GDM1 (cell line): ENCODE measurements at places on chromosomes 11 and 22.
A peak's percentile ranks its signal among the peaks of the same experiment; 100 is the strongest.

- no peak for DNase-seq
These were observed 4.3 kb upstream of the CARD16 start for GRCh38 chr11:105049481-105049880.

- no peak for DNase-seq
These were observed 26.2 kb downstream of the SPATA19 start for GRCh38 chr11:133819114-133819513.

GRCh38 chr11:59901306-59901705 lies 22.7 kb downstream of the OOSP3 start:
- DNase-seq, result no peak

GRCh38 chr11:134911514-134912180 lies 499.6 kb upstream of the B3GAT1 start:
- no peak for DNase-seq

- peak; percentile 39 for DNase-seq
These were observed at the start of gene SH3BP1 for GRCh38 chr22:37639070-37639760. SH3BP1 (plus strand) TSS chr22:37639669; CDS start chr22:37639788, 119 bp downstream.

- DNase-seq, result no peak
These were observed 203.1 kb downstream of the RAB38 start for GRCh38 chr11:87972133-87972532.

GRCh38 chr22:35756722-35757121 lies 39.0 kb downstream of the APOL5 start:
- no peak for DNase-seq

- no peak for DNase-seq
These were observed 31.2 kb downstream of the MTMR3 start for GRCh38 chr22:29914165-29914564.

DNA sequence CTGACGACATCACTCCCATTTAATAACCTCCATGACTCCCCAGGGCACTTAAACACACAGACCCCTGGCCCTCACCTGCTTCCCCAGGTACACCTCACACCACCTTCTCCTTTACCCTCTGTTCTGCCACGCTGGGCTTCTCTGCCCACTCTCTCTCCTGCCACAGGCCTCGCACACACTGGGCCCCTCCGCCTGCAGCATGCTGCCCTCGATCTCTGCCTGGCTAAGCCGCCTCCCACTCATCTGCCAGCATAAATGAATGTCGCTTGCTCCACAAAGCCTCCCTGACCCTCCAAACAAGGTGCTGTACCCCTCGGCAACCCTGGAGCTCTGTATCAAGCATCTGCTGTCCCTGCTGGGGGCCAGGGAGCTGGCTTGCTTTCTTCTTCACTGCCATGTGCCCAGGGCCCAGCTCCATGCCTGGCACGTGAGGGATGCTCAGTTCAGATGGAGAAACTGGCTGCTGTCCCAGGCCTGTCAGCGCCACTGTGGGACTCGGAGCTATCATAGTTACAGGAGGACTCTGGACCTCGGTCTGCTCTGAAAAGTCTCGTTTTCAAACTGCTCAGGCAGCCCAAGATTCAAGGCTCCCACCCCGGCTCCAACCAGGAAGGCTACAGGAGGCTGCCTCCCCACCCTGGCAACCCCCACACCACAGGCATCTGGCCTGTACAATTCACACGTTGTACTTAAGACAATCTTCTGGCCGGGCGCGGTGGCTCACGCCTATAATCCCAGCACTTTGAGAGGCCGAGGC lies 11.9 kb downstream of the TTLL1 start:
- DNase-seq, result no peak

DNA sequence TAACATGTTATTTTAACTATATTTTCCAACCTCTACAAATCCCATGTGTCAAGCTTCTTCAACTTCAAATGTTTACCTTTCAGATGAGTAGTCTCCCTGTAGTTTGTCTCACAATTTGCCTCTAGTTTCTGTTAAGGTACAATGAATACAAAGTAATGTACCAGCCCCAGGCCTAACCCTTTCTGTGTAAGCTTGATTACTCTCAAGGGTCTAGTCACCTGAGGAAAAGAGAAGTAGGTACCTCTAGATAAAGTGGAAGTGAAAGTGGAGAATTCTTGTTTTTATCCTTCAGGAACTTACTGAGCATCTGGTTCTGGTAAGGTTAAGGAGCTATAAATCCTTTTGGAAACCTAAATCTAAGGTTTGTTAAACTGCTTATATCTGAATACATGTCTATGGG lies at the start of gene OR51A7:
Gene OR51A7 (plus strand): TSS at position 300 of the 400 bp plus-strand sequence. CDS start 3,587 bp downstream, outside the sequence.
- no peak for DNase-seq

- no peak for DNase-seq
These were observed 195.8 kb downstream of the DLG2 start for GRCh38 chr11:85431319-85431718.

- DNase-seq, result no peak
These were observed 2.5 kb downstream of the CNIH2 start for GRCh38 chr11:66280428-66280827.

GRCh38 chr11:9616042-9616675 lies 42.7 kb downstream of the WEE1 start:
- DNase-seq, result no peak

DNA sequence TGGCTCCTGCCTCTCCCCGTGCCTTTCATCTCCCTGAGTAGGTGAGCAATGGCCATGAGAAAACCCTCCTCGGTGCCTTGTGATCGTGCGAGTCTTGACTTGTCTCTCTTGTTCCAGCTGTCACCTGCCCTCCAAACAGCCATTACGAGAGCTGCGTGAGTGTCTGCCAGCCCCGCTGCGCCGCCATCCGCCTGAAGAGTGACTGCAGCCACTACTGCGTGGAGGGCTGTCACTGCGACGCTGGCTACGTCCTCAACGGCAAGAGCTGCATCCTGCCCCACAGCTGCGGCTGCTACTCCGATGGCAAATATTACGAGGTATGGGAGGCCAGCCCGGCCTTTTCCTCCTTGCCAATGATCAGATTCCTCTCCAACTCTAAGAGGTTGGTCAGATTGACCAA lies 51.7 kb downstream of the TECTA start:
- no peak for DNase-seq

- no peak for DNase-seq
These were observed 1.8 kb upstream of the RASD2 start for GRCh38 chr22:35538801-35539321.

DNA sequence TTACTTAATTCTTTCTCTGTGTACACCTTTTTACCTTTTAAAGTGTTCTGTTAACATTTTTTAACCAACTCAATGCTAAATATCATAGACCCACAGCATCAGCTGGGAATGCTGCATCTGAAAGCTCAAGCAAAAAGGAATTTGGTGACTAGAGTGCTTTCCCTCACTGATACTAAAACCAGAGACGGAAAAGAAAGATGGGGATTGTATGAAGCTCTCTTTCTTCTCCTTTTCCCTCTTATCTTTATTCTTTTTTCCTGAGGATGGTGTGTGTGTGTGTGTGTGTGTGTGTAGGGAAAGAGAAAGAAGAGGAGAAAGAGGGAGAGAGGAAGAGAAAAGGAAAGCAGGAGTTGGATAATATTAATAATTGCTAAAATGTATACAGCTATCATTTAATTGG lies 4.1 kb upstream of the SIK2 start:
- no peak for DNase-seq

GRCh38 chr11:73585834-73586575 lies 11.9 kb downstream of the FAM168A start:
- no peak for DNase-seq

DNA sequence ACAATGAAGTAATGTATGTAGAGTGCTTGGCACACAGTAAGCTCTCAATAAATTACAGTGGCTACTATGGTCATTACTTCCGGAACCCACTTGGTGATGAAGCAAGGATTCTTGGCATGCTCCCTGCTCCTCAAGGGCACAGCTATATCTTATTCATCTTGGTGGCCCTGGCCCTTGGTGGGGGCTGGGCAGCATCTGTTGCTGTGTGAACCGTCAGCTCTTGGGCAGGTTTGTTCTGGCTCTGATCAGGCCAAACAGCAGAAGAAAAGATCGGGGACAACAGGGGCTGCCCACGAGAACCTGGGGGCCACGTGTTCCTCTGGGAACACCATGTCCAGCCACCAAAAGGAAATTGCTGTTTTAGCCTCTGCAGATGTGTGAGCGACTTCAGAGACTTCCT lies 136.9 kb upstream of the SYT13 start:
- no peak for DNase-seq

DNA sequence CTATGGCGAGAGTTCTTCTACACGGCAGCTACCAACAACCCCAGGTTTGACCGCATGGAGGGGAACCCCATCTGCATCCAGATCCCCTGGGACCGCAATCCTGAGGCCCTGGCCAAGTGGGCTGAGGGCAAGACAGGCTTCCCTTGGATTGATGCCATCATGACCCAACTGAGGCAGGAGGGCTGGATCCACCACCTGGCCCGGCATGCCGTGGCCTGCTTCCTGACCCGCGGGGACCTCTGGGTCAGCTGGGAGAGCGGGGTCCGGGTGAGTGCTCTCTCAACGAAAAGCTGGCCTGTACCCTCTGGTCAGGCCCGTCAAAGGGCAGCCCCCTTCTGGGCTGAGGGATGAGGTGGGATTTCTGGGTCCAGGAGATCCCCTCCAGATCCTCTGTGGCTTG lies 15.9 kb upstream of the MAPK8IP1 start:
- no peak for DNase-seq

- DNase-seq, result no peak
These were observed 522 bp downstream of the RHOG start for GRCh38 chr11:3840004-3840869.

GRCh38 chr11:130476200-130476921 lies 27.9 kb downstream of the ADAMTS15 start:
- DNase-seq, result no peak

DNA sequence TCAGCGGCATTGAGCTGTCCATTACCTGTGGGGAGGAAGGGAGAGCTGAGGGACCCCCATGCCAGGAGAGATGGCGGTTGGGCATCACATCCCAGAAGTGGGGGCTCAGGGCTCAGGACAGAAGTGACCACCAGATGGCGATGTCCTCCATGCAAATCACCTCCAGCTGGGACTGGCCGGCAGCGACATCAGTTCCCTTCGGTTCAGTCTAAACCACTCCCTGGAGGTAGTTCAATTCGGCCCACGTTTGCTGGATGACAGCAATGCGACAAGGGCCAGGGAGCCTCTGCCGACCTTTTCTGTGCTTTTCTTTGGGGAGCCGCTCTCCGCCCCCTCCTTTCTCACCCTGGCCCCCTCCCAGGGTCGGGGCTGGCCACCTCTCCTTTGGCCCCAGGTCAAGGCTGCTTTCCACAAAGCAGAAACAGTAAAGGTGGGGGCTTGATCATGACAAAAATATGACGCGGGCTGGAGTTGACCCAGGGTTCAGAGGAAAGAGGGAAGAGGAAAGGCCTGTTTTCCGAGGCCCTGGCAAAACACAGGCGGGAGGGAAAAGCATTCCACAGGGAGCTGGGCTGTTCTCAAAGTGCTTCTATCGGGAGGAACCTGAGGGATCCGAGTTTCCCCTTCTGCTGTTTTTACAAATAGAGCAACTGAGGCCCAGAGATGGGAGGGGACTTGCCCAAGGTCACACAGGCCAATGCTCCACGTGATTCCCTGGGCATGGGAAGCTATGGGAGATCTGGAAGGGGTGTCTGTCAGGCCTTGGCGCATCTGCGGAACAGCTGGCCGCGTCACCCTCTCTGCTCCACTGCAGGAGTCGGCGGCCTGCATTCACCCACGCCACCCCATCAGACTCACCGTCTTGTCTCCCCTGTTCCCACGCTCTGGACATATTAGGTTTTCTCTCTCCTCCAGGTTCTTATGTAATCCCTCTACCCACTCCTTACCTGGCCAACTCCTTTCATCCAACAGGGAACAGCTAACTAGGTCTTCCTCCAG lies 54.7 kb downstream of the FBXO7 start:
- peak; percentile 61 for DNase-seq

DNA sequence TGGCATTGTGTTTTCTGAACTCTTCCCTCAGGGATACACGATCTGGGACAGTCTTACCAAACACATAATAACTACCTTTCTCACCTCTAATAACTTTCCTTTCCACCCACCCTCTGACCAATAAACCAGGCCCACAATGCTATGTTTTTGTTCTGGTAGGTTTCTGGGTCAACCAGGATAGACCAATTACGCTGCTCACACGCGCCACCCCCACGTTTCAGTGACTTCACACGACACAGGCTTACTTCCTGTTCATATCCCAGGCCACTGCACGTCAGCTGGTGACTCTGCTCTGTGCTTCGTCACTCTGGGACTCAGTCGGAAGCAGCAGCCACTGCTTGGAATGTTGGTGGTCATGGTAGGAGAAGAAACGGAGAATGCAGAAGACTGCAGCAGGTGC lies 2.5 kb downstream of the KRTAP5-4 start:
- no peak for DNase-seq

DNA sequence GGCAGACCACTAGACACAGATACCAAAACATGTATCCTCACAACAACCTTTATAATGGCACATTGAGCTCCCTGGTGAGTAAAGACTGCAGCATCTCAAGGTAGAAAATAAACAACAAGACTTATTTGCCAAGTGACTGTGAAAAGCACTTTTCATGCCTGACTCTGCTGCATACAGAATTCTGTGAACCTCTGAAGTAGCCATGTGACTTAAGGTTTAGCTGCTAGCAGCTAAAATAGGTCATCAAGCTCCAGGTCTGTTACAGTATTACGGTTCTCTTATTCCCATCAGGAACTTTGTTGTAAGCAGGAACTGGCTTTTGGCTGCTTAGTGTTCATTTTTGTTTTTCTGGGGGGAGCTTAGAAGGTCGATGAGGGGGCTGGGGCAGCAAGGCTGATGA lies 139.4 kb downstream of the PAX6 start:
- DNase-seq, result no peak

DNA sequence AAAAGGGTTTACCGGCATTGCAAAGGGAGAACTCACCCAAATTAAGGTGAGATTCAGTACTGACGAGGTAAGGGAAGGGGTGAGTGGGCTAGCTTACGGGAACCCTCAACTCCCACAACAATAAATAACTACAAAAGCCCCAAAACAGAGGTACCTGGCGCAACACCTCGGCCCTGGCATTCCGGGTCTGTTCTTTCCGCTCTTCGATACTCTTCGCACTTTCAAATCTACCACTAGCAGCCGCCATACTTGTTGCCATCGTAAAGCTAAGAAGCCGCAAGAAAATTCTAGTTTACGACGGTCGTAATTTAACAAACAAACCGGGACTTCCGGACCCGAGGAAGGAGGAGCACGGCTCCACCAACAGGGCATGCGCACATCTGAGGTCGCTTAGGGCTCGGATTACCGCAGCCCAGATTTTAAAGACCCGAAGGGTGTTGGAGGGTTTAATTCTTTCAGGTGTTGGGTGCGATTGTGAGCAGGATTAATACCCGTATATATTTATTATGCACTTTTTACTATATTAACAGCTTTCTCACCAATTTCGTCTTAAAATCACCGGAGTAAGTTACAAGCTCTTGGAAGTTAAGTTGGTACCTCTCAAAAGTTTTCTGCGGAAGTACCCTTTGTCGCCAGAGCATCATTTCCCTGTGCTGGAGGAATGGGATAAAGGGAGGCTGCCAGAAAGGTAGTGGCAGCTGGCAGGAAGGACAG lies at the start of gene CWF19L2:
Gene CWF19L2 (minus strand): TSS at position 268 of the 714 bp plus-strand sequence. CDS start 9 bp downstream, at position 259.
- peak; percentile 82 for DNase-seq

GRCh38 chr22:49544286-49544685 lies 283.4 kb downstream of the BRD1 start:
- no peak for DNase-seq
